ENCODE measurements at places on chromosomes 4 and X.

- DNase-seq, result no peak
Observed at GRCh38 chr4:147801820-147802219, 69.9 kb downstream of the ARHGAP10 start.

GRCh38 chrX:70293621-70294020, 3.7 kb downstream of the KIF4A start:
- no peak for DNase-seq

DNA sequence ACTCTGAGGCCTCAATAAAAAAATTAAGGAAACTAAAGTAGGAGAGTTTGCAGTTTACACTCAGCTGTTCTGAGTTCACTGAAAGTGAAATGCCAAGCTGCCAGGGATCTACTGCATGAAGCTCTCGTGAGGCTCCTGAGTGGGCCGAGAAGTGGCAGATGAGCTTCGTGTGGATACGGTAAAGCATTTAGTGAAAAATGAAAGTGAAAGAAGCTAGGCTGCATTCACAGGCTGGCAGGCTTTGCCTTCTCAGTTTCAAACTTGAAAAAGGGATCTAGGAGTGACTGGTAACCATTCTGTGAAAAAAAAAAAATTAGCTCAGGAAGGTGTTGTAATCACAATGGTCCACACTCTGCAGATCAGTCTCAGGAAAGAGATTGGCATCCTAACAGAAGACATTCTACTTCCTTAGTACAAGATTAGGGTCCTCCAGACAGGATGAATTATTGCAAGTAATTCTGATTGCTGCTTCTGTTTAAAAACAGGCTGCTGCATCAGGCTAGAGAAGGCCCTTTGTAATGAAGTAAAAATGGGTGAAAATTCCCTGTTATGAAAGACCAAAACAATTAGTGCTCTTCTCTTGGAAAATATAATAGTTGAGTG, 679.9 kb downstream of the RPA4 start:
- no peak for DNase-seq

DNA sequence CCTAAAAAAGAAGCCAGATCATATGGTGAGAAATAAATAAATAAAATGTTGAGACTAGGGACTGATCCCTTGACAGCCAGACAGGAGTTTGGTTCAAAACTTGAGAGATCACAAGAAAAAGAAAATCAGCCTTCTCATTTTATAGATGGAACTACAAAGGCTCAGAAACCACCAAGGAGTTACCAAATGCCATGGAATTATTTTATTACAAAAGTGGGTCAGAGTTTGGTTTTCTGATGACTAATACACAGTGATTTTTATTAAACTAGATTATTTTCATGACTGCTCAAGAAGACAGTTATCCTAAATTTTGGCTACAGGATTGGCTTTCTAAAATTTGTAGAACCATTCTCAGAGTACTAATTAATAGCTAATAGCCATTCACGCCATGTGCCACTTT, 6.2 kb downstream of the CXCL1 start:
- DNase-seq, result no peak

- DNase-seq, result no peak
Observed at GRCh38 chr4:145484225-145484846, 2.7 kb downstream of the SMAD1 start.

GRCh38 chr4:181960384-181960783, 282.8 kb upstream of the TENM3 start:
- DNase-seq, result no peak

DNA sequence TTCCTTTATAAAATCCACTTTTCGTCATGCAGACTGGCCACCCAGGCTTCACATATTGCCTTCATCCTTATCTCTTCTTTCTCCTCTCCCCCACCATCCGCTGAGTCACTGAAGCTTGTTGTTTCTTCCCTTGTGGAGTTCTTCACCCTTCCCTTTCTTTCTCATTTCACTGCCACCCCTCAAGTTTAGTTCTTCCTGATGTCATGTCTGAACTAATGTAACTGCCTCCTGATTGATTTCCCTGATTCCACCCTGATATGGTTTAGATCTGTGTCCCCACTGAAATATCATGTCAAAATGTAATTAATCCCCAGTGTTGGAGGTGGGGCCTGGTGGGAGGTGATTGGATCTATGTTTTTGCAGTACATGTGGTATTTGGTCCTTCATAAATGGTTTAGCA, 151.4 kb downstream of the CPEB2 start:
- no peak for DNase-seq

DNA sequence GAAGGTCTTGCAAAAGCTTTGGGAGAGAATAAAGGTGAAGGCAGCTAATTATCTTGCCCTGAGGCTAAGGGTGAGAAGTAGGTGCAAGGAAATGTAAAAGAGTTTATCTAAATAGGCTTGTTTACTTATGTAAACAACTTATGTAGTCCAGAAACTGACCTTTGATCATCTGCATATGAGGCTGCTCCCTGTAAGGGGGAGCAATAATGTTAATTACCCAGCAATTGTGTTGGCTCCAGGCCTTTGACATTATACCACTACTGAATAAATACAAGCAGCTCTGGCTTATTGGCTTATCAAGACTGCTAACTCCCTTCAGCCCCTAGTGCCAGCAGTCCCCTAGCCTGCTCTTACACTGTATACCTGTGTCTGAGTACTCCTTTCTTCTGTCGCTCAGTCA, 303.7 kb upstream of the GNPDA2 start:
- no peak for DNase-seq

DNA sequence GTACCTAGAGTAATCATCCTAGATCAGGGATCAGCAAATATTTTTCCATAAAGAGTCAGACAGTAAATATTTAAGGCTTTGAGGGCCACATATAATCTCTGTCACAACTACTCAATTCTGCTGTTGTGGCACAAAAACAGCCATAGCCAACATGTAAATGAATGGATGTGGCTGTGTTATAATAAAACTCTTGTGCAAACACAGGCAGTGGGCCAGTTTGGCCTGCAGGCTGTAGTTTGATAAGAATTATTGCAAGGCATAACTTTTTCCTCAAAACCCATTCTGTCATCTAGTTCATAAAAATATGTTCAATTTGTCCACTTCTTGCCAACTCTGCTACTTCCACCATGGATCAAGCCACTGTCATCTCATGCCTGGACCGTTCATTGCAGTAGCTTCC, 39.4 kb upstream of the SHROOM4 start:
- DNase-seq, result no peak

GRCh38 chrX:141142946-141143345, 34.0 kb downstream of the LDOC1 start:
- no peak for DNase-seq

DNA sequence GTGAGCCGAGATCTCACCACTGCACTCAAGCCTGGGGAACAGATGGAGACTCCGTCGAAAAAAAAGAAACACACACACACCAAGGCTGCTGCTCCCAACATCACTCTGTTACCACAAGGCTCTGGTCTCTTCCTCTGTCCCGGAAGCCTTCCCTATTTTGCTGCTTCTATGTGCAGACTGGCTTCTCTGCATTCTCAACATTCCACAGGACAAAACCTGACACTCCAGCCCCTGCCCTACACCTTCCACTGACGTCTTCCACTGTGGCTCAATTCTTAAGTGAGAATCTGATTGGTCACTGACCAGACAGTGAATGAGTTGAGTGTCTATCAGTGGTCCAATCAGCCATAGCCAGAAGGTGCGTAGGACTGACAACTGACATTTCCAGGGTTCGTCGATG, 5.9 kb downstream of the ODAPH start:
- DNase-seq, result no peak

DNA sequence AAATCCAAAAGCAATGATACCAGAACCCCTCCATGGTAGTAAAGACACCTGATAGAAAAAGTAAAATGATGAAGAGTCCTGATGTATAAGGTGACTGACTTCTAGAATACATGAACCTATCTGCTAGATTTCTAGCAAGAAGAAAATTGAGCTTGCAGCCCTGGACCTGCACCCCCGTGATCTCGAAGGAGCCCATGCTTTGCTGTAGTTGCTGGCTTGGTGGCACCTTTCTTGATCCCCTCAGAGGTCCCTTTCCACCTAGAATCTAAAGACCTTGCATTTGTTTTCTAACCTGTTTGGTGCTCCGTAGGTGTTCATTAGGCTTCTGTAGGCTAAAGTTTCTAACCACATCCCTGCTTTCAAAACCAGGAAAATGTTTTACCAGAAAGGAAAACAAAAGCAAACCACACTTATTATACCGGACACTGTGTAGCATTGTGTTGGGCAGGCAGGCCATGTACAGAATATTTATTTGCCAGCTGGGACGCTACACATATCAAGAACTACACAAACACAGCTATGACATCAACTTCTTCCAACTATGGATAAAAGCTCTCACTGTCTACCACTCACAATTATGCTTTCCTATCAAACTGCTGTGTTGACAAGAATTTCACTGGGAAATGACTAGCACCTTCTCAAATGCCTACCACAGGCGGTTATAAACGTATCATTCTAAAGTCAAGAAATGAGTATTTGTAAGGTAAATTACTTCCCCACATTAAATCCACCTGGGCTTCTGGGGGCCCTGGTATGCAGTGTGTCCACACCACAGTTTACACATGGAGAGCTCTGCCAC, 316.2 kb downstream of the UNC5C start:
- DNase-seq, result no peak

GRCh38 chr4:86283371-86283770, 76.5 kb downstream of the MAPK10 start:
- no peak for DNase-seq

DNA sequence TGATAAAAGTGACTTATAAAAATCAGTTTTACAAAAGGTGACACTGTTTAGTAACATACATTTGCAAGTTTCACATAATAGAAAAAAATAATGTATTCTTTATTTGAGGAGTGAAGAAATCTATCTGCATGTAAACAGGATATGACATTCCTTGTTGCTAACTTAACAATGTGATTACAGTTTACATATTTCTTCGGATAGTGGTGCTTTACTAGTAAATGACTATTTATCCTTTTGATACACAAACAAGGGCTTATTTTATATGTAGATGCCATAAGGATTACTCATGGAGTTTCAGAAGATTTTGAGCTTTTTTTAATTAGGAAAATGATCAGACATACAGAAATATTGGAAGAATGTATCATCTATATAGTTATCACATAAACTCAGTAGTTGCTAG, 126.5 kb downstream of the SLIT2 start:
- DNase-seq, result no peak

DNA sequence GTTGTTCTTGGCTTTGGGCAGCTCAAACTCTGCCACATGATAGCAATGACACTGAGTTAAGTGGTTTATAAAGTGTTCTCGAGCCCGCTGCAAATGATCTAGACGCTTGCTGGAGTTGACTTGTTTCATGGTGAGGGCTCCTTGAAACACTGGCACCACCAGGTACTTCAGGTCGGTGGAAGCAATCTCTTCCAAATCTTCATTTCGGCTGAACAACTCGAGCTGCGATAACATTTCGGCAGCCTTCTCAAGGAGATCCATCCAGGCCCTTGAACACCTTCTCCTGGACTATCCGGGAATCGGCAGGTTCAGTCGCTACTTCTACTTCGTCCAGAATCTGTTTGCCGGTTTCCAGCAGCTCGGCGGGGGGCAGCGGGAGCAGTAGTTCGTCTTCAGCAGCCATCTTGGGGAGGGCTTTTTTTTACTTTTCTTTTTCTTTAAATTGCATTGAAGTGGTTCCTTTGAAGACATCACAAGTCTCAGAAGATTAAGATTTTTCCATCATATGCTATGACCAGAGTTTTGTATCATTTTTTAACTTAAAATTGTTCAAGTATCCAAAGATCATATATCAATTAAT, 28.0 kb downstream of the HNRNPDL start:
- no peak for DNase-seq

GRCh38 chr4:76990288-76991080, 40.9 kb downstream of the SEPTIN11 start:
- no peak for DNase-seq

DNA sequence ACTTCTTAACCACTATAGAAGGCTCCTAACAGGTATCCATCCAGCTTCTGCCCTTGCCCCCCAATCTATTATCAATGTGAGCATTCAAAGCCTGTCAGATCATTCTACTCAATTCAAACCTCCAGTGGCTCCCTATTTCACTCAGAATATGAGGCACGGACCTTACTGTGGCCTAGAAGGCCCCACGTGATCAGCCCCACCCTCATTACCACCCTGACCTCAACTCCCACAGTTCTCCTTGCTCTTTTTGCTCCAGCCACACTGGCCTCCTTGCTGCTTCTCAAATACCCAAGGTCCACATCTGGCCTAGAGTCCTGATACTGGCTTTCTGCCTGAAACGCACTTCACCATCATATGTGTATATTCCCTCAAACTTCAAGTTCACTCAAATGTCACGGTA, 18.7 kb downstream of the SEPSECS start:
- DNase-seq, result no peak

GRCh38 chr4:36255577-36255976, 11.3 kb upstream of the ARAP2 start:
- DNase-seq, result peak; percentile 18

DNA sequence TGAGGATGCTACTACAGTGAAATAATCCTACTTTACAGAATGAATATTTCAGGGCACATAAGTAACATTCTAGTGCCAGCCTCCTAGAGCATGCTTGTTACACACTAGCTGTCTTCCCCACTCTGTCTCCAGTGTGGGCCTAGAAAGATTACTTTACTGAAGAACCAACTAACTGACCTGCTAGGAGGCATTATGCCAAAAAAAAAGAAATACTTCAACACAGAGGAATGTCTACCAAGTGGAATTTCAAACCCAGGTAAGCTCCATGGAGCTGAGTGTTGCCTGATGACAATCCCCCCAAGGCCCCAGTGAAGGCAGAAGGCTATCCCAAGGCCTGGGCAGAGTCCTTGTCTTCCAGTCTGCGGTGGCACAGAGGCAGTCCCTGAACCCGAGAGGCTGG, 40.9 kb upstream of the STS start:
- no peak for DNase-seq

DNA sequence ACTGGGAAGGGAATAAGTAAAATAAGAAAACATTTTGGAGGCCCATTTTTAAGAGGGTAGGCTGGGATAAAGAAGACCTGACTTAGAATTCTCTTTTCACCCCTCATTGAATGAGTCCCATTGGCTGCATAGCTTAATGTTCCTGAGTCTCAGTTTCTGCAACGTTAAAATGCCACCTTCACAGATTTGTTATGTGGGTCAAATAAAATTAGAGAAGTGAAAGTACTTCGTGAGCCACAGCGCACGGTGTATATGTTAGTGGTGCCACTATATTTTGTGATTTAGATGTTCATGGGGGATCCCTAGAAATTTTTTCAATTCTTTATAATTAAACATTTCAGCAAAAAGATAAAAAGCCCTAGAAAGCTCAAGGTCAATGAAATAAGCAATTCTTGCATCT, 109.2 kb upstream of the HS3ST1 start:
- no peak for DNase-seq
